ENCODE measurements at places on chromosomes 16 and 17.

DNA sequence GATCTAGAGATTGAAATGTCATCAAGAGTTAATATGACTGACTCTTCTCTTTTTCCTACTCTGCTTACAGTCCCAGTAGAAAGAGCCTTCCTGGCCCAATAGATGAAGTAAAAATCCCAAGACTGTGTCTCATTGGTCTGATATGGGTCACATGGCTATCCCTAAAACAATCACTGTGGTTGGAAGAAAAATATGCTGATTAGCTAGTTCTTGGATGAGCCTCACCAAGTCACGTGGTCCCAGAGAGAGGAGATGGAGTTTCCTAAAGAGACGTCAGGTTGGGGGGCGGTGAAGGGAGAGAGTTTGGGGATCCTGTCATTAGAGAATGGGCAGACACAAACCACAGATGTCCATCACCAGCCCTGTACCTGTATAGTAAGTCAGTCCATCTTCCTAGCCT, 466.3 kb downstream of the HAPSTR1 start:
- no peak for DNase-seq

DNA sequence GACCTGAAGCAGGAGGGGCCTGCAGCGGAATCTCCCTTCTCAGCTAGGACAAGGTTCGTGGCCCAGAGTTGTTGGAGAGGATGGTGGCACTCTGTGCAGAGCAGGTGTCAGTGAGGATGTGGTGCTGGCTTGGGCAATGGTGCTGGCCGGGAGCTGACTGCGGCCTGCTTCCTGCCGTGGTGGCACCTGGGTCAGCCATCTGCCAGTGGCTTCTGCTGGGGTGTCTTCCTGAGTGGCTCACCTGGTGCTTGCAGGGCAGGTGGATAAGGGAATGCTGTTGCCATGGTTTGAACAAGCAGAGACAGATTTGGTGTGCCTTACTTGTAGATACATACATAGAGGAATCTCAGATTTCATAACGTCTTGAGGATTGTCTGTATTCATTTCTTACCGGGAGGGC, 69.6 kb downstream of the SEC14L1 start:
- no peak for DNase-seq

DNA sequence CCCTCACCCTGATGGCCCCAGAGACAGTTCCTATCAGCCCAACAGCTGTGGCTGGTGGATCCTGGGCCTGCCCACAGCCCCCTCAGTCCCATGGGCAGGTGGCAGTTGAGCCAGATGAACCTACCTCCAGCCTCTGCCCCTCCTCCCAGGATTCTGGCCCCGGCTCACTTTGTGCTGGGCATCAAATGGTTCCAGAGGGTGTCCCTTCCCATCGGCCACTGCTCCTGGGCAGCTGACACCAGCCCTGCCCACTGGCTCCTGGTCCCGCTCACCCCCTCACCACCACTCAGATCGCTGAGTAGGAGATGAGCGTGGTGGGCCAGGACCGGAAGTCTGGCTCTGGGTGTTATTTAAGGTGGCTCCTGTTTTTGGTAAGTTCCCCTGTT, 2.0 kb downstream of the TTYH2 start:
- peak; percentile 9 for DNase-seq

- DNase-seq = no peak
Observed at GRCh38 chr17:61420745-61421398, 21.2 kb downstream of the TBX2 start.

DNA sequence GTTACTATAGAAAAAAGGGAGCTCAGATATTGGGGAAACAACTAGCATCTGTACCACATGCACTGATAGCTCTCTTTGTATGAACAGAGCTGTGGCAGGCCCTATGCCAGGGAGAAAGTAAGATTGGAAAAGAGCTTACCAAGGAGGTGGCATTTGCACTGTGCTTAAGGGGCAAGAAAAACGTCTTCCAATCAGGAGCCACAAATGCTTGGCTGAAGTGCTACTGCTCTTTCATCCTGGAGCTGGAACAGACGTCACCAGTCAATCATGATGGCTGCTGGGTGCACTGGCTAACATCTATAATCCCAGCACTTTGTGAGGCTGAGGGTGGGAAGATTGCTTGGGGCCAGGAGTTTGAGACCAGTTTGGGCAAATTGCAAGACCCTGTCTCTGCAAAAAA, 218.5 kb downstream of the SEC14L1 start:
- no peak for DNase-seq

- DNase-seq = no peak
Observed at GRCh38 chr17:77358801-77359200, 218.0 kb downstream of the SEC14L1 start.

DNA sequence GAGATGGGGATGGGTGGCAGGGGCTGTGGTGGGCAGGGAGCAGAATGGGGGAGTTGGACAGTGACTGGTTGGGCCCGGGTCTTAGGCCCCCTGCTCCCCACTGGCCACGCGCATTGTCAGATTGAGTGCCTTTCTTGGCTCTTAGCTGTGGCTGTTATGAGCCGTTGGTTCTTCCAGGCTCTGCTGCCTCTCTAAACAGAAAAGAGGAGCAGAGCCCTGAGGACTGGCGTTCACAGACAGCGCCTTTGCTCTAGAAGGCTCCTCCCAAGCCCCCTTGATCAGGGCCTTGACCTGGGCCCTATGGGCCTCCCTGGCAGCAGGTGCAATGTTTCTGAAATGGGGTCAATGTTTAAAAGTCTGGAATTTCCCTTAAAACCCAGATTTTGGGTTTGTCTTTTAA, 14.8 kb upstream of the NUDT16L1 start:
- DNase-seq = no peak

GRCh38 chr17:82563318-82563717, 43.8 kb downstream of the FOXK2 start:
- DNase-seq = no peak

GRCh38 chr16:30669026-30669902, 11.0 kb downstream of the FBRS start:
- no peak for DNase-seq

GRCh38 chr16:12208341-12209035, 232.0 kb downstream of the SNX29 start:
- DNase-seq = no peak

- peak; percentile 13 for DNase-seq
Observed at GRCh38 chr17:73566905-73567782, 77.1 kb downstream of the SDK2 start.

- no peak for DNase-seq
Observed at GRCh38 chr16:19912455-19913339, 28.0 kb upstream of the GPRC5B start.

DNA sequence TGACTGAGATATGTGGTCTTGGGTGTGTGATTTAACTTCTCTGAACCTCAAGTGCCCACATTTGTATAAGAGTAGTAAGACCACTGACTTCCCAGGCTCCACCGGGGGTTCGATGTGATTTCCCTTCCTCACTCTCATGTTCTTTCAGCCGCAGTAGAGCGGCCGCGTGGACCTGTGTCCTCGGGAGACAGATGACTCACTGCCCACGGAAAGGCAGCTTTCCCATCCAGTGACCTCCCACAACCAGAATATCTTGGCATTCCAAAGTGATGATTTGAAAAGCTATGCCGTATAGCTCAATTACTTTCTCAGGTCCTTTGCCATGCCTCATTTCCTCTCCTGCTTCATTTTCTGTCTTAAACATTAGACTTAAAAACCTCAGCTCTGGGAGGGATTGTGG, 73.6 kb downstream of the IL21R start:
- DNase-seq = no peak

DNA sequence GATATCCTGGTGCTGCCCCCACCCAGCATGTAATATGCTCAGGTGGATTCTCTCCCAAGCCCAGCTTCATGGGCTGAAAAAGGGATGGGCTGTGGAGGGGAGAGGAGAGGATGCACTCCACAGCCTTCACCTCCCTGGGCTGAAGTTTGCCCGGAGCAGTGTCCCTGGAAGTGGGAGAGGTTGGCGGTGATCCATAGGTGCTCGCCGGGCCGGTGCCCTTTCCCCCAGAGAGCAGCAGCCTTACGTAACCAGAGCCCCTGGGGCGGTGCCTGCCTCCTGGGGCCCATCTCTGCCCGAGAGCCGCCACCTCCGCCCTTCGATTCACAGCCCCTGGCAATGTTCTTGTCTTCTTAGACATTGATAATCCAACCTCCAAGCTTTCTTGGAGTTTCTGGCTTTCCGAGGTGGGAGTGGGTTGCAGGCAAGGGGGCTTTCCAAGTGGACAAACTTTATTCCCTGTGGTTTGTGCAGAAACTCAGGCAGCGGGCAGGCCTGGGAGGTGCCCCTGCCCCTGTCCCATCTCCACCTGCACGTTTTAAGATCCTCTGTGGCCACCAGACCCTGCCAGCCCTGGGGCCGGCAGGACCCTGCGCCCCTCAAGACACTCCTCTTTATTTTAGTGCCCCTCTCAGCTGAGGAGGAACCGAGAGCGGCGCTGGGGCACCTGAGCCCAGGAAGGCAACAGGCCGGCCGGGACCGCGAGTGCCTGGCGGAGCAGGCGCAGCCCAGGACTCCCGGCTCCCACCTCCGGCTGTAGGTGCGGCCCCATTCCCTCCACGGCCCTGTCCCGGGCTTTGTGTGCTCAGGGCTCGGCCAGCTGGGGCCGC, 3.1 kb upstream of the WDR90 start:
- DNase-seq = no peak

GRCh38 chr17:55710829-55711496, 11.7 kb downstream of the TMEM100 start:
- DNase-seq = no peak

- DNase-seq = peak; percentile 47
Observed at GRCh38 chr17:78231991-78232858, 794 bp downstream of the TMEM235 start.

- DNase-seq = no peak
Observed at GRCh38 chr17:12693640-12694039, 27.9 kb downstream of the MYOCD start.

GRCh38 chr17:78972507-78973105, 7.1 kb downstream of the LGALS3BP start:
- no peak for DNase-seq
